Skin of body (tissue), 3 donors: ENCODE measurements at places on chromosomes 1 and 21.
A peak's percentile ranks its signal among the peaks of the same experiment; 100 is the strongest.

DNA sequence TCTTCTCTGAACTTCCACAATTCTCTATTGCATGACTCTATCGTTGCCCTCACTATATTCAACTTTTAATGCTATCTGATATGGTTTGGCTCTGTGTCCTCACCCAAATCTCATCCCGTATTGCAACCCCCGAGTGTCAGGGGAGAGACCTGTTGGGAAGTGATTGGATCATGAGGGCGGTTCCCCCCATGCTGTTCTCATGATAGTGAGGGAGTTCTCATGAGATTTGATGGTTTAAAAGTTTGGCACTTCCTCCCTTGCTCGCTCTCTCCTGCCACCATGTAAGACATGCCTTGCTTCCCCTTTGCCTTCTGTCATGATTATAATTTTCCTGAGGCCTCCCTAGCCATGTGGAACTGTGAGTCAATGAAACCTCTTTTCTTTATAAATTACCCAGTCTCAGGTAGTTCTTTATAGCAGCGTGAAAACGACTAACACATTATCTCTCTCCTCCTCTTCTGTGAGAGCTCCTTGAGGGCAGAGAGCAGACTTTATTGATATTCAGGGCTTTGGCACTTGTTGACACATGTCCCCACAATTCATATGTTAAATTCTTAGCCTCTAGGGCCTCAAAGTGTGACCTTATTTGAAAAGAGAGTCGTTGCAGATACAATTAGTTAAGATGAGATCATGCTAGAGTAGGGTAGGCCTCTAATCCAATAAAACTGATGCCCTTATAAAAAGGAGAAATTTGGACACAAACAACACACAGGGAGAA is 52.1 kb downstream of the ADCY10 start:
- DNase-seq = no peak

- no peak for DNase-seq
Measured at GRCh38 chr1:68188060-68188538, 44.2 kb downstream of the WLS start.

GRCh38 chr21:45543371-45543709 is 1.1 kb upstream of the SLC19A1 start:
- no peak for DNase-seq

- DNase-seq = no peak
Measured at GRCh38 chr21:38929142-38929541, 123.4 kb downstream of the ETS2 start.

DNA sequence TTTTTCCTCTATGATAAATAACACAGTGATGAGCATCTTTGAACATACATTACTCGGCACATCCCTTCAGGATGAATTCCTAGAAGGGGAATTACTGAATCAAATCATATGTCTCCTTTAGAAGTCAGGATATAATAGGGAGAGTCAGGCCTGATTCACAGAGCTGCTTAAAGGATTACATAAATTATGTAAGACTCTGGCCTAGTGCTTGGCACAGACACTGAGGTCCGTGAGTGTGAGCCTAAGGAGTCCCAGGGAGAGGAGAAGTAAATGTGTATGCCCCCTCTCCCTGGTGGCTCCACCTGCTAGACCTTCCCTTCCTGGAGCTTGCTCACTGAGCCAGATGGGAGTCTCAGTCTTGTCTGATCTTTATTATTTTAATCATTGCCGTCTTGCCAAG is 8.6 kb upstream of the FOXE3 start:
- DNase-seq = no peak

DNA sequence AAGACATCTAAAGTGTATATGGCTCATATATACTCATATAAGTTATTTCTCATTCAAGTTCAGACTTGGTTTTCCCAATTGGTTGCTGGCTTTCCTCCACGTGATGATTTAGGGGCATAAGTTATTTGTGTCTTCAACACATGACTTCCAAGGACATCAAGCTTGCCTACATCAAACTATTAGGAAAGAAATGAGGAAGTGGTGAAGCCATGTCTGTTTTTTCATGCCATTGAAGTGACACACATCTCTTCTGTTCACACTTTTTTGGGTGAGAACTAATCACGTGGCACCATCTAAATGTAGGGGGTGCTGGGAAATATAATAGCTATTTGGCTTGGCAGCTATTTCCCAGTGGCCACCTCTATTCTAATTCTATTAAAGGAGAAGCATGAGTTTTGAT is 282.1 kb downstream of the OMA1 start:
- DNase-seq = no peak

DNA sequence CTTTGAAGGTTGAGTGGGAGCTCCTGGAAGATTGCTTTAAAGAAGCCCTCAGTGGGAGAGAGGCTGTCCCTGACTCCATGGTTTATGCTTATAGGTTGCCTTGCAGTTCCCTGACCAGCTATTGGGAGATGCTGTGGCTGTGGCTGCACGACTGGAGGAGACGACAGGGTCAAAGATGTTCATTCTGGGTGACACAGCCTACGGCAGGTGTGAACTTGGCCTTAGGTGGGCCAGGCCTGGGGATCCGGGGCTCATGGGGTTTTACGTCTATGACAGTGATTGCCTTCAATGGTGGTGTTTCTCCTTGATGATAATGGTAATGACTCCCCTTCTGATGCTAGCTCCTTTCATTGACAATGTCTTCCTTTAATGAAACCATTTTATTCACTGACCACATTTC is 692 bp downstream of the DPH2 start:
- no peak for DNase-seq

DNA sequence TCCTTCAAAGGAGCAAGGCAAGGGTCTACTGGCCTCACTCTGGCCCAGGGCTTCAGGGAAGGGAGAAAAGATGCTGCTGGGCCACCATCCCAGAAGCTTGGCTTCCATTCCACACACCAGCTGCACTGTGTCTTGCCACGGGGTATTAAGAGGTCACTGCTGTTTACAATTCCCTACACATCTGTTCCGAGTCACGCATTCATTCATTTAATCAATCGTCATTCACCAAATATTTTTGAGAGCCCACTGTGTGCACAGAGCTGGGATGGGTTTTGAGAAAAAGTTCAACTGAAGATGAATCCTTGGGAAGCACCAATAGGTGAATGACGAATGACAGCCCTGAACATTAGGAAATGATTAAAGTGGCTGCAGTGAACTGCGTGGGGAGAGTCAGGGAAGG is 101.7 kb downstream of the NAV1 start:
- peak; percentile 87 for DNase-seq

GRCh38 chr1:117838911-117839310 is 90.5 kb downstream of the GDAP2 start:
- no peak for DNase-seq
